ENCODE measurements at places on chromosomes 4 and X.

DNA sequence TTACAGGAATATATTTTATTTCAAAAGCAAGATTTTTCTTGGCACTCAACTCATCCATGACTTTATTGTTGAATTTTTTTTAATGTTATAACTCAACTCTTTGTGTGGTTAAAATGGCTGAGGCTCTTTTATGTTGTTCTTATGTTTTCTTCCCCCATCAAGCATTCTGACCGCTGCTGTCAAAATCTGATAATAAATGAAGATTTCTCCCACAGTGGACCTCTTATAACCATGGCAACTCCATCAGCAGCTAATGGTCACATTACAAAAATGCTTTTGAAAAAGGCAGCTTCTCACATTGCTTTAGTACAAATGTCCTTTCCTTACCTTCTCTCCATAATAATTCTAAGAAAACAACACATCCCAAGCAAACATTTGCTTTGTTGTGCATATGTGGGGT, 96.0 kb upstream of the ATOH1 start:
- DNase-seq: no peak

GRCh38 chr4:100302061-100303026, 112.1 kb upstream of the DDIT4L start:
- DNase-seq: no peak

DNA sequence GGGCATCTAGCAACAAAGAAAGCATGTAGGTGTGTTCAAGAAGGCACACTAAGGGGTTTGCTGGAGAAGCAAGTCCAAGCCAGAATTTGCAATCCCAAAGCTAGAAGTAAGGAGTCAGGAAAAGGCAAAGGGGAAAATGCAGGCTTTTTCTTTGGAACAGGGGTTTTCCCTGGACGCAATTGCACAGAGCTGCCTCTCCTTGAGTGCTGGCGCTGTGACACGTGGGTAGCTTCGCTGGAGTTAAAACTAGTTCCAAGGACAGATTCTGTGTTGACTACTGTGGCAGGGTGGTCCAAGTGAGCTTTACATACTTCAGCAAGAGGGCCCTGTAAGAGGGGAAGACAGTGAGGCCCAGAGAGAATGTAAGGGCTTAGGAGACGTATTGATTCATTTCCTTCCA, 277.1 kb downstream of the ADGRA3 start:
- no peak for DNase-seq

DNA sequence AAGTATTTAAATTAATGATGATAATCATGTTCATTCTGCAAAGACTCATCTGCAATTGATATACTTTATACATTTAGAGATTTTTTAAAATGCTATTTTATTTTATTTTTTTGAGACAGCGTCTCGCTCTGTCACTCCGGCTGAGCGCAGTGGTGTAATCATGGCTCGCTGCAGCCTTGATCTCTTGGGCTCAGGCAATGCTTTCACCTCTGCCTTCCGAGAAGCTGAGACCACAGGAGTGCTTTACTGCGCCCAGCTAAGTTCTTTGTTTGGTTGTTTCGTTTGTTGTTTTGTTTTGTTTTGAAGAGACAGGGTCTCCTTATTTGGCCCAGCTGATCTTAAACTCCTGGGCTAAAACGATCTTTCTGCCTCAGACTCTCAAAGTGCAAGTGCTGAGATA, 1541.0 kb downstream of the PCDH7 start:
- DNase-seq: no peak

DNA sequence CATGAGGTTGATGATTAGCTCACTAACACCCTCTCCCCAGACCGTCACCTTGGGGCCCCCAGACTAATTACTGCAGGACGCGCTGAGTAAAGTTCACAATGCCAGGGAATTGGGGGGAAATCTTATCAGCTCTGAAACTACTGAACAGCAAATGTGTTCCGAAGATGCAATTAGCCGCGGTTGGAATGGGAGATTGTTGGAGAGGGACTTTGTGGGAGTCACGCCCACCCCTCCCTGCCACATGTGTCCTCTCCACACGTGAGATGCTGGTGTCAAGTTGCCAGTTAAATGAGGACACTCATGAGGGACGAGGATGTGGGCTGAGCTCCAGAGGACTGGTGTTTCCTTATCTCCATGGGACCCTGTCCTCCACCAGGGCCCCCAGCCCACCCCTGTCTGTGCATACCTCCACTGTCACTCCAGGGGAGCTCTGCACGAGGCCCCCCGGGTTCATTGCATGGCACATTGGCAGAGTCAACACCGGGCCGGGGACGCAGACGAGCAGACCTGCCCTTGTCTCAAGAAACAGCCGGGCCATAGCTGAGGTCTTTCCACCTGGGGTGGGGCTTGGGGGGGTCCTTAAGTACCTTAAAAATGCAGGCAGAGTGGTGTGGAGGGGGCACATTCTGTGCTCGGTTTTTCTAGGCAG, 175.4 kb upstream of the PSAPL1 start:
- DNase-seq: no peak

DNA sequence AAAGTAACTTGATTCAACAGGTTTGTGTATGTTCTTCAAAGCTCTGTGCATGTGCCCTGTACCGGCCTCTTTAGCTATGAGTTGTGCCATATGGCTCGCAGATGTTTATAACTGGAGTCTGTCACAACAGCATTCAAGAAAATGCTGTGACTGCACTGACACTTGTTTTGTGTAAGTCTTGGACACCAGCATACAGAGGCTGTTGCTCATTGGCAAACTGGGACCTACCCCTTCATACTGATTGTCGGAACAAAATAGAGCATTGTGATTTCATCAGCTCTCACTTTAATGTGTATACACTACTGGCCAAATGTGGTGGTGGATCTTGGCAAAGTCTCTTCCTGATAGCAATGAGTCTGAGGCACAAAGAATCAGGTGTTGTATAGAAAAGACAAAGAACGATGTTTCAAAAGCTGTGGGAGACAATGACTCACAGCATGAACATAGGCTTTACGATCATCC, 133.9 kb downstream of the EGF start:
- DNase-seq: no peak

DNA sequence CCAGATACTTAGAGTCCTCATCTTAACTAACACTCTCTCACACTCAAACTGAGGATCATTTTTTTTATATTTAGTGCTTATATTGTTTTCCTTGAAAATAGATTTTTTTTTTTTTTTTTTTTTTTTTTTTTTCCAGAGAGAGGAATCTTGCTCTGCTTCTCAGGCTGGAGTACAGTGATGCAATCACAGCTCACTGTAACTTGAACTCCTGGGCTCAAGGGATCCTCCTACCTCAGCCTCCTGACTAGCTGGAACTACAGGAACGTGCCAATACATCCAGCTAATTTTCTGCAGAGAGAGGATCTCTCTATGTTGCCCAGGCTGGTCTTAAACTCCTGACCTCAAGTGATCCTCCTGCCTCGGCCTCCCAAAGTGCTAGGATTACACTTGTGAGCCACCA, 650.3 kb upstream of the ATOH1 start:
- no peak for DNase-seq

- DNase-seq: no peak
Observed at GRCh38 chr4:150211016-150211415, 132.8 kb downstream of the DCLK2 start.

DNA sequence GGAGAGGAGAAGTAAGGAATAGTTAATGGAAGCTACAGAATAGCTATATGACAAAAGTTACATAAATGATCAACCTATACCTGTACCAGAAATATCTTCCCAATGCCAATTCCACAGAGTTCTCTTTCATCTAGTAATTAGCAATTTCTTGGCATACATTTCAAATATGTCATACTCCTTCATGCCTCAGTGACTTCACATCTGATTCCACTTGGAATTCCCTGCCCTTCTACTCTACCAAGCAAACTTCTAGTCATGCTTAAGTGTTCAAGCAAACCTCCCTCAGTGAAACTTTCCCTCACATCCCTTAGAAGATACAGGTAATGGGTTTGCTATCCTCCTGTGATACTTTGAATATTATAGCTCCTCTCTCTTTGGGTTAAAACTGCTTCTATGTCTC, 127.1 kb downstream of the KLHL13 start:
- DNase-seq: no peak

DNA sequence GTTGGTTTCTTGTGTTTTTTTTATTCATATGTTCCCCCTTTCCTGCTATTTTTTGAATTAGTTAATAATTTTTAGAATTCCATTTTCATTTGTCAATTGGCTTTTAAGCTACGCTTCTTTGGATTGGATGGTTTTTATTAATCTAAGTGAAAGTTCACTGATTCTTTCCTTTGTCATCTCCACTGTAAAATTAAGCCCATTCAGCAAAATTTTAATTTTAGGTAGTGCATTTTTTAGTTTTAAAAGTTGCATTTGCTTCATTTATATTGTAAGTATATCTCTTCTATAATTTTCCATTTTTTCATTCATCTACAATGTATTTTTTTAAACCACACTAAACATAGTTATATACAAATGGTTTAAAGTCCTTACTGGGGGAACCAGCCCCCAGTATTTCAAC, 417.3 kb upstream of the HTR2C start:
- no peak for DNase-seq

DNA sequence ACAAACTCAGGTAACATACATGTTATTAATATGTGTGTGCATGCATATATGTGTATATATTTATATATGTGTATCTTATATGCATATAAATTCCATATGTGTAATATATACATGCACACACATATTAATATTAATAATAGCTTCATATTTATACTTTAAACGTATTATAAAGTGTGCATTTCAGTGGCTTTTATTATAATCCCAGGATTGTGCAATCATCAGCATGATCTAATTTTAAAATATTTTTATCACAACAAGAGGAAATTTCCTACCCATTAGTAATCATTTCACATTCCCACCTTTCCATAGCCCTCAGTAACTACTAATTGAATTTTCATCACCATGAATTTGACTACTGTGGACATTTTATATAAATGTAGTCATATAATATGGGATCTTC, 2211.9 kb upstream of the TENM3 start:
- DNase-seq: no peak

DNA sequence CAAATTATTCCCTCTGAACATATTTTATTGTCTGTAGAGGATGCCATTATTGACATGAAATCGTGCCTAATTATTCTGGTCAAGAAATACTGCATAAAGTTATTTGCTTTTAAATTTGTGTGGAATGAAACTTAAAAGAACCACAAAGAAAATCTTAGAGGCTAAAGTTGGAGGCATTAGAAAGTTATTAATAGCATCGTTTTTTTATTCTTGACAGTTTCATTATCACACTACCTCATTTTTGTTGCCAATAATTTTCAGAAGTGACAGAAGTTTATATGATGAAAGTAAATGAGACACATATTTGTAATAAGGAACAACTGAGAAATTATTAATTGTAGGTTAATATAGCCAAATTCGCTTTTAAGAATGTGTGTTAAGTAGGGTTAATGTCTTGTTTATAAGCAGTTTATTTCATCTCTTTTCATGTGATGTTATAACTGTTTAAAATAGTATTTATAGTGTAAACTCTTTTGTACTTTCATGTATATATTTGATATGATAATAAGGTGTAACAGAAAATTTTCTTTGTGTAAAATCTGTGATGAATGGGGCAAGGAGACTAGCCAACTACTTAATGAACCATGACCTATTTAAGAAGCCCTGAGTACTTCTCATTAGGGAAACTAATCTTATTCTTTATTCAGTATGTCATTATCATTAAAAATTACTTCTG, 54.5 kb upstream of the GRIA2 start:
- no peak for DNase-seq

DNA sequence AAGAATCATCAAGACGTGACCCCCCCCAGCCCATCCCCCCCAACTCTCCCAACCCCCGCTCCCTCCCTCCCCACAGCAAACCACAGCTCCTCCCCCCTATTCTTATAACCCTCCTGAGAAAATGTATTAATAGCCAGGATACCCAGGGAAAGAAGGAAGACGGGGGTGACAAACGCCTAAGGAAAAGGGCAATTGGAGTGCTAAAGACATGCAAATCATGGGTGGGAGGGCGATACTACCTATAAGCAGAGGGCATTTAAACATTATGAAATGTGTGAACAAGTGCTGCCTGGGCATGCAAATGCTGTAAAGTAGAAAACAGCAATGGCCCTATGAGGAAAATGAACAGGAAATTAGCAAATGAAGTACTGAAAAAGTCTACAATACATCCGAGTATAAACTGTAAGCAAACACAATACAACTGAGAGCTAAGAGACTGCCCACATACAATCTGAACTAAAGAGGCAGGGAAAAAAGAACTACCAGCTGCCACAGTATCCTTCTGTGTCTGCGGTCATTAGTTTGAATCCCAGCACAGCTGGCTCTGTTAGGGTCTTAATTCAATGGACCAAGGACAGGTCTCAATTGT, 2.4 kb downstream of the CXXC4 start:
- no peak for DNase-seq

DNA sequence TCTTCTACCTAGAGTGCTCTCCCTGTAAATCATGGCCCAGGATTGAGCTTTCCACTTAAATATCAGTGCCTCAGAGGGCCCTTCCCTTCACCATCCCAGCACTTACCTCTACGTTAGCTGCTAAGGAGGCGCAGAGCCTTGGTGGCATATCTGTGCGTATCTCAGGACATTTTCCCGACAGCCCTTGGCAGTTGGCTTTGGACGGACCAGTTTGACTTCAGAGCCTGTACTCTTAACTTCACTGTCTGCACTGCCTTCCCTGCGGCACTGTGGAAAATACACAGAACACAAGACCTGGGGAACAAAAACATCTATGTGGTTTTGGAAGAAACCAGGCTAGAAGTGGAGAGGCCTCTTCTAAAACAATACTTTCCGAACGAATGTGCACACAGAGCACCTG, 2.4 kb downstream of the TADA2B start:
- no peak for DNase-seq
